Right hindlimb (tissue), 1 donor: ENCODE measurements at places on chromosomes 13 and 19.

- DNase-seq: peak; percentile 58
These were observed 60.8 kb downstream of the SOX1 start for GRCh38 chr13:112127564-112128330.

DNA sequence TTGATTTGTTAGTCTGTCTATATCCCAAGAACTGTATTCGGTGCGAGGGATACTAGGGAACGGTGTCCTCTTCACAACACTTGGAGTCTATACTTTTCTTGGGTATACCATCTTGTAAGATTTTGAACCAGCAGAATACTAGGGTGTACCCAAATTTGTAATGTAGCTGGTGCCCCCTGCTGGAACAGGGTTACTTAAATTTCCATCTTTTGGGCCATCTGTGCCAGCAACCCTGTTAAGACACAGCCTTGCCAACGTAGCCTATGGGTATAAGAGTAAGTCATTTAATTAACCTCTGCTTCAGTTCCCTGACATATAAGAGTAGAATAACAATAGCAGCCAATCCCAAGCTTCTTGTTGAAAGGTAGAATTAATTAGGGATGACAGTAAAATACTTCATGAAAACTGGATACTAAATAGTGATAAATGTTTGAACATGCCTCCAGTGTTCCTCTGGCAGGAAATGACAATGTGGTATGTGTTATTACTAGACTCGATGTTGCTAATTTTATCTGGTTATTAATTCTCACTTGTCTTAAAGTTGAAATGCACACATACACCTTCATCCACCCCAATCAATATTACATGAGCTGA is 607.6 kb downstream of the FGF9 start:
- peak; percentile 43 for DNase-seq

DNA sequence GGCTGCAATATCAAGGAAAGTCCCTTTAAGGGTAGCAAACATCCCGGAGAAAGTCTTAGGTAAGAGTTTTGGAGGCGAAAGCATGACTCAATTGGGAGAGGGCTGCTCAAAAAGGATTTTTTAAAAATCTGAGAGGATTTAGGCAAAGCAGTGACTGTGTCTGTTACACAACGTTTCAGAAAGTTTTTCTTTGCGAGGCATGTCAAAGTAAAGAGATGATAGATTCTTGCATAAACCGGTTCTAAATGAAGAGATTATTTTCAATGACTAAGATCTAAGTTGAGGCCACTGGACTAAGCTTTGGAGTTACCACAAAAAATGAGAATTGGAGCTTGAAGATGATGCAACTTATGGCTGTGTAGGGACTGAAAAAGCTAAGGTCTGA is 43.7 kb upstream of the ENOX1 start:
- no peak for DNase-seq

DNA sequence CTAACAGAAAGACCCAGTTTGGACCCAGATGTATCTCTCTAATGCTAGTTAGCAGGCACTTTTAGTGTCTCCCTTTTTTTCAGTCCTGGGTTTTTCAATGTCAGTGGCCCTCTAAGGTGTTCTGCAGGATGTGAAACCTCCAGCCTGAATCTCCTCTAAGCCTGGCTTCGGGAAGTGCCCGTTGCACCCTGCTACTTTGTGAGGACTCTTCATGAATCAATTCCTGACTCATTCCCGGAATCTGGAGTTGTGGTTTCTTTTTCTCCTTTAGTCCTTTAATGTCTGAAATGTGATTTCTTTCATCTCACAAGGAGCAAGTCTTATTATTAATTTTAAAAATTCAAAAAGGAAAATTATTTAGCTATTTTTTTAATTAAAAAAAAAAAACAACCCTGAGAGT is 116.0 kb downstream of the ZNF536 start:
- no peak for DNase-seq

GRCh38 chr19:38733493-38734175 is 10.6 kb downstream of the CAPN12 start:
- DNase-seq: peak; percentile 23

DNA sequence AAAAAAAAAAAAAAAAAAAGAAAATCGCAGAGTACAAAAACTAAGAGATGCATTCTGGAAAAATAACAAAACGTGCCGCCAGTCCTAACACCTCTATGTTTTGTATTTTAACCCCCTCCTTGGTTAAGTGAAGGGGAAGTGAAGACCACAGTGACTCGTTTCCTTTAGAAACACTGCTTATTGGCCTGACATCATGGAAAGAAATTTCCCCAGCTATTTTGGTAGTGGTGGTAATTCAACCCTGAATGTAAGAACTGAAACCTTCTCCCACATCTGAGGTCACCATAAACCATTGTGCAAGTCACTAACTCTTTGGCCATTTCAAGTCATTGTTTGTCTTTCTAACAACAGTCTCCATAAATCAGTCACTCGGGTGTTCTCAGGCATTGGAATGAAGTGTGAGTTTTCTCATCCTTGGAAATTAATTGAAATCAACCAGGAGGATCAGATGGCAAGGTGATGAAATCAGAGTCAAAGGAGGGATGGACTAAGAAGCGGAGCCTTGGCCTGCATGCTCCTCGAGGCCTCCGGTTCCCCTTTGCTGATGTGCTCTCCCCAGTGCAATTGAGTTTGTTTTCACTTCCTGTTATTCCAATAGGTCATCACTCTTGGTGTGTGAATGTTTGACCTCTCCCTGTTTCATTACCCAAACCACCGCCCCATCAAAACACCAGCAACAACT is 443.9 kb downstream of the FGF9 start:
- no peak for DNase-seq

GRCh38 chr19:3234800-3235199 is 10.3 kb downstream of the CELF5 start:
- no peak for DNase-seq

GRCh38 chr19:49936549-49936948 is 7.2 kb upstream of the NUP62 start:
- DNase-seq: no peak

GRCh38 chr13:39297664-39298171 is 259.5 kb downstream of the NHLRC3 start:
- DNase-seq: no peak
